Hepatocyte (in vitro differentiated cells): ENCODE measurements at places on chromosomes 1 and 21.

DNA sequence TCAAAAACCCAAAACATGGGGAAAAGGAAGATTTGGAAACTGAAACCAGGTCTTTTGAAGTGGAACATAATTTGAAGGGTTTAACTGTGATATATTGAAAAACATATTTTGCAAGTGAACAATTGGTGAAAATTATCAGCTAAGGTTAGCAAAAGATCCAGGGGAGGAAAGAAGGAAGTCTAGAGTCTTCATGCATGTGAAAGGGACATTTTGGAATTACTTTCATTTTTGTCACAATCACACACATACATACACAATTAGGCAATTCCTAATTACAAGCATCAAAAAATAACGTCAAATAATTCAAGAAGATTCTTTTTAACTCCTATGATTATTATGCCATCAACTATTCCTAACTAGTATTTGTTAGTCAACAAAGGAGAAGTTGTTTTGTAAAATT, 64.7 kb upstream of the NFIA start:
- no peak for DNase-seq

DNA sequence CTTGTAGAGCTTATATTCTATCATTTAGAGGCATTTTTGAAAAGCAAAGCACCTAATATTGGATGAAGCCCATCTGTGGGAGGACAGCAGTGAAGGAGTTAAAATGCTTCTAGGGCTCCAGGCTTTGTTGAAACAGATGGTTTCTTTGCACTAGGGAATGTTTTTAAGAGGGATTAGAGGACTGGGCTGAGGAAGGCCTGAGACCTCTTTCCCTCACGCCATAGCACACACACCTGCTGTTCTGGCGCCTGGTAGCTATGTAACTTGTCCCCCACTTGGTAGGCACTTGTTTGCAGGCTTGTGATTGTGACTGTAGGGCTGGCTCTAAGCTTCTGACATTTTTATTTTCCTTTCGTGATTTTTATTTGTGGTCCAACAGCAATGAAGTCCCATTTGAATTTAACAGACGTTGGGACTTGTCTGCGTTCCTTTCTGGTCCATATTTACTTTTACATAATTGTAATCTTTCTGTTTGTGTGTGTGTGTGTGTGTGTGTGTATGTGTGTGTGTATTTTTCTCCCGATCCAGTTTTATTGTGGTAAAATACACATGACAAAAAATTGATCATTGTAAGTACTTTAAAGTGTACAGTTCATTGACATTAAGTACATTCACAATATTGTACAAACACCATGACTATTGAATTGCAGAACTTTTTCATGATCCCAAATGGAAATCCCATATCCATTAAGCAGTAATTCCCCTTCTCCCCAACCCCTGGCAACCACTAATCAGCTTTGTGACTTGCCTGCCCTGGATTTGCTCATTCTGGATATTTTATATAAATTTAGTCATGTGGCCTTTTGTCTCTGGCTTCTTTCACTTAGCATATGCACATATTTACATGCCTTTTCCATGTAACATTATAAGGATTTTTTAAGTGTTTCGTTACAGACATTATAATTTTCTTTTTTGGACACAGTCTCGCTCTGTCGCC, 33.5 kb upstream of the MACF1 start:
- no peak for DNase-seq

GRCh38 chr1:33047290-33047689, 10.6 kb upstream of the AK2 start:
- DNase-seq, result no peak

GRCh38 chr21:36553406-36553805, 73.5 kb upstream of the CLDN14 start:
- DNase-seq, result no peak

DNA sequence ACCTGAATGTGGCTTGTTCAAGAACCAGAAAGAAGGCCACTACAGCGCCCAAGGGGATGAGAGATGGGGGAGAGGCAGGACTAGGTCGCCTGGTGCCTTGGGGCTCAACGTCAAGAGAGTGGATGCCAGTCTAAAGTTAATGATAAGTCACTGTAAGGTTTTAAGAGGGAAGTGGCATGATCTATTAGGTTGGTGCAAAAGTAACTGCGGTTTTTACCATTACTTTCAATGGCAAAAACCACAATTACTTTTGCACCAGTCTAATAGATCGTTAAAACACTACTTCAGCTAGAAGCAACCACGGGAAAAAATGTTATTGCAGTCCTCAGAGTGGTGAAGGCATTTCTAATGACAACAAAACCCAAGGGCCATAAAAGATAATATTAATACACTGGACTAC, 2.6 kb upstream of the GJB3 start:
- no peak for DNase-seq
